ENCODE measurements at places on chromosomes 7 and 10. TPM values are rescaled to one million over a fixed set of nuclear protein-coding genes. Genes with fewer than 3 reads are reported as not detected.

Gene SPAG6
- total RNA-seq = not detected

Gene SAMD9L
- total RNA-seq = 0.45 TPM

Gene GIMAP2
- not detected for total RNA-seq

Gene SRRM3
- 9.5 TPM for total RNA-seq

Gene ODAD2
- total RNA-seq = not detected

Gene AKR1D1
- total RNA-seq = 0.08 TPM

Gene ARHGEF5
- 2.9 TPM for total RNA-seq

Gene CREM
- total RNA-seq = 33.1 TPM

Gene SNCG
- 9.6 TPM for total RNA-seq

Gene ANXA8
- 30.7 TPM for total RNA-seq

Gene XRCC2
- 5.2 TPM for total RNA-seq

Gene NXPH1
- not detected for total RNA-seq

Gene ZNF425
- 1.3 TPM for total RNA-seq

Gene SPDYE2B
- not detected for total RNA-seq

Gene ARPC1B
- 303 TPM for total RNA-seq

Gene HOGA1
- 2.3 TPM for total RNA-seq

Gene SPDYE8
- total RNA-seq = not detected

Gene PDE1C
- total RNA-seq = 3.6 TPM

Gene EPDR1
- total RNA-seq = 74.5 TPM

Gene ASB10
- total RNA-seq = not detected

Gene ABI1
- total RNA-seq = 59.5 TPM

Gene C10orf105
- total RNA-seq = not detected

Gene PRF1
- total RNA-seq = 0.05 TPM

Gene ITPRID1
- not detected for total RNA-seq

Gene HABP2
- total RNA-seq = 0.14 TPM

Gene GPR22
- not detected for total RNA-seq

Gene DMBT1
- 0.24 TPM for total RNA-seq

Gene NRCAM
- 135 TPM for total RNA-seq

Gene STEAP1
- total RNA-seq = 17.0 TPM

All from A549 treated with dexamethasone at 1 μM for 4 hours (cell line).